ENCODE measurements at places on chromosomes 3 and 15. TPM values are rescaled to one million over a fixed set of nuclear protein-coding genes. Genes with fewer than 3 reads are reported as not detected.

DNA sequence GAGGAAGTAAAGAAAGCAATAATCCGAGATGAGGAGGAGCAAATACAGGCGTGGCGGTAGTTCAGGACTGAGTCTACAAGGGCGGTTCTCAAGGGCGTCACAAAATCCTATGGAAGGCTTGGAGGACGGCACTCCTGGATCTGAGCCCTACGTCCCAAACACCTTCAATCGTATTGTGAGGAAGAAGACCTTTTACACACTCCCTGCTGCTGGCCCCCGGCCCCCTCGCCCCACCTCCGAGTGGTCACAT is 747 bp downstream of the PLD1 start:
- DNase-seq, result no peak

- DNase-seq, result no peak
These were observed 15.2 kb upstream of the ICE2 start for GRCh38 chr15:60494108-60494507.

DNA sequence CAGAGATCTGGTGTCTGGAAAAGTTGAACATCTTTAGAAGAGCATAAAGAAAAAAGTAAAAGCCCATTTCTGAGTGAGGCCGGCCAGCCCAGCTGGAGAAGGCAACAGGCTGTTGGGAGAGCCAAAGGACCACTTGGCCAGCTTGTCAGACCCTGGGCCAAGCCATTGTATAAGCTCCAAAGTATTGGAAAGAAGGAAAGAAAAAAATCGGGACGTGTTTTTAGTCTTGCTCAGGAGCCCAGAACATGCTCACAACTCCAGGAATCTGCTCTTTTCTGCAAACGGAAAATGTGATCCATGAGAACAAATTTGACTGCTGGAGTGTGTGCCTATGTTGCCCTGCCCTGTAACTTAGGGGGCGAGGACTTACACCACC is 10.4 kb upstream of the CLPX start:
- no peak for DNase-seq

The PLA1A gene
- polyA plus RNA-seq, result 7.6 TPM

The HDAC11 gene
- 21.6 TPM for polyA plus RNA-seq

DNA sequence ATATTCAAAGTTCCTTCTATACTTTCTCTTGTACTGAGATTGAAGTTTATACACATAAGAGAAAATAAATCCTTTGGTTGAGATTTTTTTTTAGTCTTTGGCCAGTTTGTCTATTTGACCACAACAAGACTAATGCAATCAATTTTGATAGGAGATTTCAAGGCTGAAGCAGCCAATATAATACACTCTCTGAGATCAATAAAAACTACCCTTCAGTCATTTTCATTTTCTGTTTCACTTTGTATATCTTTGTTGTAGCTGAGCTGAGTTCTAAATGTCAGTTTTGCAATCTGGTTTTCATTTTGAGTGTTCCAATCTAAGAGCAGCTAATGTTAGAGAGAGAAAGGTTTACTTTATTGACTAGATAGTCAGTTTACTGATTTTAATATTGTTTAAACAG is 623.8 kb upstream of the ROBO1 start:
- DNase-seq, result no peak

- DNase-seq, result no peak
These were observed 189.7 kb downstream of the SHQ1 start for GRCh38 chr3:72658466-72659100.

DNA sequence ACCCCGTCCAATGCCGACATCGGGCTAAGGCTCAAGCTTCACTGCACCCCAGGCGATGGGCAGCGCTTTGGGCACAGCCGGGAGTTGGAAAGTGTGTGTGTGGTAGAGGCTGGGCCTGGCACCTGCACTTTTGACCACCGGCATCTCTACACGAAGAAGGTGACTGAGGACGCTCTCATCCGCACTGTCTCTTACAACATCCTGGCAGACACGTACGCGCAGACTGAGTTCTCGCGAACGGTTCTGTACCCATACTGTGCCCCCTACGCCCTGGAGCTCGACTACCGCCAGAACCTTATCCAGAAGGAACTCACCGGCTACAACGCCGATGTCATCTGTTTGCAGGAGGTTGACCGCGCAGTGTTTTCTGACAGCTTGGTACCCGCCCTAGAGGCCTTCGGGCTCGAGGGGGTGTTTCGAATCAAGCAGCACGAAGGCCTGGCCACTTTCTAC is 1.0 kb downstream of the PDE12 start:
- DNase-seq, result no peak

- no peak for DNase-seq
These were observed 129.4 kb downstream of the PGPEP1L start for GRCh38 chr15:98878172-98878571.

GRCh38 chr15:27702581-27702980 is 396.5 kb downstream of the OCA2 start:
- peak; percentile 5 for DNase-seq

- peak; percentile 51 for DNase-seq
These were observed 756 bp downstream of the CLPX start for GRCh38 chr15:65184305-65184867.

- DNase-seq, result no peak
These were observed 113.0 kb downstream of the TMEM266 start for GRCh38 chr15:76172782-76173181.

- no peak for DNase-seq
These were observed 2.9 kb upstream of the EPHB3 start for GRCh38 chr3:184558726-184559125.

The GOLGA8J gene
- 1.8 TPM for polyA plus RNA-seq

DNA sequence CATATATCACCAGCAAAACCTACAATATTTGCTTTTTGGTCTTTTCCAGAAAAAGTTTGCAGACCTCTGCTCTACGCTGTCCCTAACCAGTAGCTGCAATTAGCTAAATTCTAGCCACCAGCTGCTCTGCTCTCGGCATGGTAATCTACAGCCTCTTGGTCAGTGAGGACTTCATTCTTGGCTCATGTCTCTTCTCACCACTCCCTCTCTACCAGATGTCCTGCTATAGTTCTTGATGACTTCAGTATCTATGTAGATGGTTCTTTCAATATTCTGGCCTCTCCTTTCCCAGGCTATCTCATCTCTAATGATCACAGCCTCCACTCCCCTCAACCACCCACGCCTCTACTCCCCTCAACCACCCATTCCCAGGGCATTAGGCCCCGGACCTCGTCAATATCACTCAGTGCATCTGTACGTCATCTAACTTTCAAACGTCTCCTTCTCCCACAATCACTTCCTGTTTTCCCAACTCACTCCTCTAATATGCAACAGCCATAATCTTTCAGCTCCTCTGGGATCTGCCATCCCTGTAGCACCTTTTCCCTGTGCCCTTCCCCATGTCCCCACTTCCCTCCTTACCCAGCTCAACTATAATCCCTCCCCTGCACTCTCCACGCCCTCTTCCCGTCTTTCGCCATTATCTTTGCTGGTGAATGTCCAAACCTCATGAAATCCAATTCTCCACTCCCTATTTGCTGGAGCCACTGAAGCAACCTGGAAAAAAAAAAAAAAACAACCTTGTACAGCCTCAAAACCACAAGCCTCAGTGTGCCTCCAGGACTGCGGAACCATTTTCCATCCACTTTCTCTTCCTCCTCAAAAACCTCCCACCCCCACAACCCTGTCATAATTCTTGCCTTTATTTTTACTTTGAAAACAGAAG is 429.4 kb upstream of the PROK2 start:
- DNase-seq, result no peak

- no peak for DNase-seq
These were observed 37.4 kb upstream of the LDHAL6B start for GRCh38 chr15:59169251-59169708.

The LRRN1 gene
- 21.2 TPM for polyA plus RNA-seq

DNA sequence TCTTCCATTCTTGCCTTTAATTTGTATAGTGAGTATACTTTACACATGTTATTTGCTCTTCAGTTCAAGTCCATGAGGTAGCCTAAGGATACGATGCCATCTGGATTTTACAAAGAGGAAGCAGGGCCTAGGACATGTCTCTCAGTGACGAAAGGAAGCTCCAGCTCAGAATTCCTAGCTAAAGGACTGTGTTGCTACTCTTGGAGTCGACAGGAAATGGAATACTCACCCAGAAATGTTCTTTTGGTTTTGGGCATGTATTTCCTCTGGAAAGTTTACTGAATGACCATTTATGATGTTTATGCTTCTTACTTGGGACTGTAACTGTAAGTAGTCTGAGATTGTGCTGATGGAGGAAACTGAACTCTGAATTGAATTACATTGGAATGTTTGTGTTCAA is 12.5 kb downstream of the OXNAD1 start:
- DNase-seq, result no peak

DNA sequence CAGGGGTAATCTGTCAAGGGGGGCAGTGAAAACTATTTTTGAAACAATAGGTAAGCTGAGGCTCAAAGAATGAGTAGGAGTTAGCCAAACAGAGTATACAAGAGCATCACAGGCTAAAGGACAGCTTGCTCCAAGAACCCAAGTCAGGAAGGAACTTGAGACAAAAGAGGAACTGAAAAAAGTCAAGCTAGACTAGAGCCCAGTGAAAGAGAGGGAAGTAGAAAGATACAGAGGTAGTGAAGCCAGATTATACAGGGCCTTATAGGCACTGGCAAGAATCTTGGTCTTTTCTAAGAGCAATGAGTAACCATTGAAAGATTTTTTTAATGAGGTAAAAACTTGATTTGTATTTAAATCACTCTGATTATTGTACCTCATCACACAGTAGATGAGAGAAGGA is 69.9 kb downstream of the FILIP1L start:
- no peak for DNase-seq

GRCh38 chr3:167978486-167978885 is 117.2 kb downstream of the GOLIM4 start:
- no peak for DNase-seq

- no peak for DNase-seq
These were observed 170.9 kb downstream of the OXSM start for GRCh38 chr3:25960776-25961175.

DNA sequence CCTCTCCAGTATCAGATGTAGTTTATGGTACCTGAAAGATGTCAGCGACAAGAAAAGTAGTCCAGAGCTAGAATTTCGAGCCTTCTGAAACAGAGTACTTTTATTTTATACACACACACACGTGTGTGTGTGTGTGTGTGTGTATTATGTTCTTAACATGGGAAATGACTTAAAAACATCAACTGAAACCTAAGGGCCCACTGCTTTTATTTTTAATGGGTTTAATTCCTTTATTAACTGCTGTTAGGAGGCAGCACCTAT is 1.9 kb downstream of the TCF12 start:
- no peak for DNase-seq

DNA sequence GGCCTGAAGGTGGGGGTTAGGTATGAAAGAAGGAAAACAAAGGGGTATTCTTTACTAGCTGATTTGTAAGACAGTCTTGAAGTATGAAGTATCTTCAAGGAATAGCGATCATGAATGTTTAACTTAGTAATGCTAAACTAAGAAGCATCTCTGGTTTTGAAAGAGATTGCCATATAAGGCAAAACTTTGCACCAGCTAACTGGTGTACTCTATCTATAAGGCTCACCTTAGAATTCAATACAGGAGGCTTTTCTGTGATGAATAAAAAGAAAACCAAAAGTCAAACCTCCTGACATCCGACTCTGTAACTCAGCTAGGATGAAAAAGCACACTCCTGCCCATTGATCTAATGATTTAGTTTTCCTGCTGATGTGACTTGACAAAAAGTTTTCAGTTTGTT is 54.7 kb downstream of the FOXP1 start:
- no peak for DNase-seq

DNA sequence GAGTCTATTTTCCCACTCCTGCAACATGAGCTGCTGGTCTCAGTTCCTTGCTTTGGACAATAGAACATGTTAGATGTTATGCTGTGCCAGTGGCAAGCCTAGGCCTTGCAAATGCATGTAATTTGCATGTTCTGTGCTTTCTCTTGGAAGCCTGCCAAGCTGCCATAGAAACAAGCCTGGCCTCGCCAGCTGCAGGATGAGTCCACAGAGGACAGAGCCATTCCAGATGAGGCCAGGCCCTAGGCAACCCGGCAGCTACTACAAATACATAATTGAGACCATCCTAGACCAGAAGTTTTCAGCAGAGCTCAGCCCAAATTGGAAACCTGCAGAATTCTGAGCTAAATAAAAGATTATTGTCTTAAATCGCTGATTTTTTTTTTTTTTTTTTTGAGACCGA is 39.6 kb downstream of the TRIM69 start:
- DNase-seq, result no peak

The MASP1 gene
- polyA plus RNA-seq, result 11.3 TPM

The PARL gene
- polyA plus RNA-seq, result 55.0 TPM

DNA sequence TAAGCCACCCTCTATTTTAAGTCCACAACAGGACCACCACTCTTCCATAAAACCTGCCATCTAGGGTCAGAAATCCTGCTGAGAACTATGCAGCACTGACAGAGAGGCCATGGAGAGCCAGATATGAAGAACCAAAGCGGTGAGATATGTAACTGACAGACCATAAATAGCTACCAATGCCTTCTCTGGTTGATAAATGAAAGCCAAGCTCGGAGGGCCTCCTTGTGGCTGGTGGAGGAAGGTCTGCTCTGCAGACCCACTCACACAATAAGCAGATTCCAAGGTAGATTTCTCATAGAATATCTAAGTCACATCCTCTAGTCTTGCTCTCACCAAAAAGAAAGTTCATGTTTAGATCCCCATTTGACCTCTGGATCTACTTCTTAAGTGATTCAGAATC is 38.9 kb downstream of the RYK start:
- DNase-seq, result no peak

DNA sequence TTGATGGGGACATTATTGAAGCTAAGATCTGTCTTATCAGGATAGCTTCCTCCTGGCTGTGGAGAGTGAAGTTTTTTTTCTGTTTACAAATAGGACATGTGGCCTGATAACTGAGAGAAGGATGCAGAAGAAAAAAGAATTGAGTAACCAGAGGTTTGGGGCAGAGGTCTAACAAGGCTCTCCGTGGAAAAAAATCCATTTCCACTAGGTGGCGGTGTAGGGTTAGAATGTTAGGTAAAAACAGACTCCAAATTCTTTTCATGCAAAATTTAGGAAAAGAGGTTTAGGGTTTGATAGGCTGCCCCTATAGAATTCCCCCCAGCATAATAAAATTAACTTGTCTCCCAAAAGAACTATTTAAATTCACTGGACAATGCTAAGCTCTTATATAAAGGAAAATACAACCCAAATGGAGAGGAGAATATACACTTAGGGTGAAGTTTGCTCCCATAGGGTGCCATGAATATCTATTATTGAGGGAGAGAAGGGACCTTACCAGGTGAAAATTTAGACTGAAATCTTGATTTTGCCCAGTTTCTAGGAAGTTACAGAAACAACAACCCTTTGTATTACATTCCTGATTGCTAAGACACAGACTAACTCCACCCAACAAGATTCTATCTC is 1560.4 kb downstream of the OTOL1 start:
- peak; percentile 28 for DNase-seq

DNA sequence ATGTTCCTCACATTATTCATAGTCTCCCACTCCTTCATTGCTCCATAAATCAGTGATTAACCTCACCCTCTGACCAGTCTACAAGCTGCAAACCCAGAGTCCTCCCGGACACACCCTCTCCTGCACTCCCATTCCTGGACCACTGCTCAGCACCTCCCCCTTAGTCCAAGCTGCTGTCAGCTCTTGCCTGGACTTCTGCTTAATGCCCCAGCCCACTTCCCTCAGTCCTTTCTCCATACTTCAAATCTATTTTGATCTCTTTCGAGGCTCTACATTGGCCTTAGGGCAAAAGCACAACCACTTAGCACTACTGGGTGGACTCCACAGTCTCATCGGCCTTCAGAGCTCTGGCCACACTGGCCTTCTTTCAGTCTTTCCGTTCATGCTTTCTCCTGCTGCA is 79.4 kb upstream of the FAM98B start:
- no peak for DNase-seq

- no peak for DNase-seq
These were observed 4.6 kb downstream of the SEMA7A start for GRCh38 chr15:74428970-74429780.
